CD8-positive, alpha-beta memory T cell (primary cell): ENCODE measurements at places on chromosomes 3 and 15. TPM values are rescaled to one million over a fixed set of nuclear protein-coding genes. Genes with fewer than 3 reads are reported as not detected.

LRRN1 gene
- 0.80 TPM for total RNA-seq

MYEF2 gene
- 9.8 TPM for total RNA-seq

SEMA3G gene
- total RNA-seq, result 0.13 TPM

TM6SF1 gene
- 0.78 TPM for total RNA-seq

CHSY1 gene
- total RNA-seq, result 49.7 TPM

CHRNB4 gene
- not detected for total RNA-seq

FBXL22 gene
- total RNA-seq, result 0.84 TPM

SGO1 gene
- 15.6 TPM for total RNA-seq

AP3B2 gene
- 0.61 TPM for total RNA-seq

RNF111 gene
- total RNA-seq, result 24.8 TPM

GRCh38 chr15:56869573-56869972 lies 48.9 kb upstream of the TCF12 start:
- H3K27ac ChIP-seq, result no peak overlapping the region
- no peaks in the 10 kb centered on the region for H3K4me1 ChIP-seq
- H3K4me3 ChIP-seq, result no peak overlapping the region
- no peaks in the 10 kb centered on the region for H3K27me3 ChIP-seq

DNA sequence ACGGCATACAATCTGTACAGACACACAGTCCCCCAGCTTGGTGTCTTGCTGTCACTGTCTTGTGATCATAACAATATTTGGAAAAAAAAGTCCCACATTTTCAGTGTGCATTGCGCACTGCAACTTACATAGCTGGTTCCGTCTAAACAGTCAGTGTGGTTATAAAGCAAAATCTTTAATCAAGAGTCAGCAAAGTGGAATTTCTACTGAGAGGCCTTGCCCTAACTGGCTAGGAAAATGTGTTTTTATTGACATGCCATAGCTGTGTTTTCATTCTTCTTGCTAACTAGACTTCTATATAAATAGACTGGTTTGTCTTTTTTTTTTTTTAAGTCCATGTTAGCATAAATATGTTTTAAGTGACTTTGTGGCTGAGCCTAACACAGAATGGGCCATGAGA lies 174.8 kb downstream of the POLR2M start:
- H3K4me3 ChIP-seq, result no peak overlapping the region
- H3K4me1 ChIP-seq, result no peaks in the 10 kb centered on the region
- no peak for DNase-seq
- no peak overlapping the region for H3K27ac ChIP-seq
- H3K27me3 ChIP-seq, result peaks cover 7% of the 10 kb centered on the region
- no peaks in the 10 kb centered on the region for H3K36me3 ChIP-seq

- no peaks in the 10 kb centered on the region for H3K27me3 ChIP-seq
- no peaks in the 10 kb centered on the region for H3K4me1 ChIP-seq
- no peak overlapping the region for H3K27ac ChIP-seq
- DNase-seq, result no peak
- peaks cover 51% of the 10 kb centered on the region for H3K36me3 ChIP-seq
These were observed 26.7 kb downstream of the NBEAL2 start for GRCh38 chr3:47006145-47006651.

GRCh38 chr3:18847583-18848197 lies 300.6 kb upstream of the KCNH8 start:
- no peaks in the 10 kb centered on the region for H3K36me3 ChIP-seq
- no peaks in the 10 kb centered on the region for H3K27me3 ChIP-seq
- no peaks in the 10 kb centered on the region for H3K4me1 ChIP-seq
- DNase-seq, result no peak

- H3K4me3 ChIP-seq, result no peak overlapping the region
- DNase-seq, result no peak
- no peaks in the 10 kb centered on the region for H3K27me3 ChIP-seq
- no peak overlapping the region for H3K27ac ChIP-seq
- H3K36me3 ChIP-seq, result no peaks in the 10 kb centered on the region
- no peaks in the 10 kb centered on the region for H3K4me1 ChIP-seq
These were observed 376.2 kb downstream of the ZBTB20 start for GRCh38 chr3:114770874-114771273.

- H3K27me3 ChIP-seq, result no peaks in the 10 kb centered on the region
- H3K27ac ChIP-seq, result no peak overlapping the region
- H3K36me3 ChIP-seq, result no peaks in the 10 kb centered on the region
- no peak for DNase-seq
- no peaks in the 10 kb centered on the region for H3K4me1 ChIP-seq
These were observed 147.8 kb upstream of the MCTP2 start for GRCh38 chr15:94083467-94084052.

- no peaks in the 10 kb centered on the region for H3K36me3 ChIP-seq
- peak overlapping the region; percentile 75 for H3K27ac ChIP-seq
- H3K27me3 ChIP-seq, result no peaks in the 10 kb centered on the region
- peaks cover 17% of the 10 kb centered on the region for H3K4me1 ChIP-seq
These were observed 762 bp upstream of the ARL6 start for GRCh38 chr3:97763586-97764406.

DNA sequence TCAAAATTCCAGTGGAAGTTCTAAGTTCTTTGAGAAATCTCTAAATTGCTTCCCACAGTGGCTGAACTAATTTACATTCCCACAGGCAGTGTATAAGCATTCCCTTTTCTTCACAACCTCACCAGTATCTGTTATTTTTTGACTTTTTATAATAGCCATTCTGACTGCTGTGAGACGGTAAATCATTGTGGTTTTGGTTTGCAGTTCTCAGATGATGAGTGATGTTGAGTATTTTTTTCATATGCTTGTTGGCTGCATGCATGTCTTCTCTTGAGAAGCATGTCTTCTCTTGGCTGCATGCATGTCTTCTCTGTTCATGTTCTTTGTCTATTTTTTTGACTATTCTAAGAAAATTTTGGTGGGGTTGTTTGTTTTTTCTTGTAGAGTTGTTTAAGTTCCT lies 499.6 kb upstream of the CCDC54 start:
- H3K27ac ChIP-seq, result no peak overlapping the region
- no peaks in the 10 kb centered on the region for H3K27me3 ChIP-seq
- H3K36me3 ChIP-seq, result no peaks in the 10 kb centered on the region
- DNase-seq, result no peak
- H3K4me3 ChIP-seq, result no peak overlapping the region

- H3K4me3 ChIP-seq, result no peak overlapping the region
- H3K36me3 ChIP-seq, result no peaks in the 10 kb centered on the region
- H3K27ac ChIP-seq, result no peak overlapping the region
- no peaks in the 10 kb centered on the region for H3K4me1 ChIP-seq
- H3K27me3 ChIP-seq, result no peaks in the 10 kb centered on the region
These were observed 12.3 kb upstream of the COL6A6 start for GRCh38 chr3:130504701-130505100.

- DNase-seq, result no peak
- peaks cover 36% of the 10 kb centered on the region for H3K36me3 ChIP-seq
- H3K4me3 ChIP-seq, result peak overlapping the region; percentile 69
- peaks cover 43% of the 10 kb centered on the region for H3K4me1 ChIP-seq
- H3K27ac ChIP-seq, result peak overlapping the region; percentile 99
These were observed 584 bp upstream of the RPL32 start for GRCh38 chr3:12841970-12842328.

GRCh38 chr3:100424261-100424660 lies 22.9 kb downstream of the LNP1 start:
- no peaks in the 10 kb centered on the region for H3K4me1 ChIP-seq
- DNase-seq, result no peak
- no peak overlapping the region for H3K4me3 ChIP-seq

DNA sequence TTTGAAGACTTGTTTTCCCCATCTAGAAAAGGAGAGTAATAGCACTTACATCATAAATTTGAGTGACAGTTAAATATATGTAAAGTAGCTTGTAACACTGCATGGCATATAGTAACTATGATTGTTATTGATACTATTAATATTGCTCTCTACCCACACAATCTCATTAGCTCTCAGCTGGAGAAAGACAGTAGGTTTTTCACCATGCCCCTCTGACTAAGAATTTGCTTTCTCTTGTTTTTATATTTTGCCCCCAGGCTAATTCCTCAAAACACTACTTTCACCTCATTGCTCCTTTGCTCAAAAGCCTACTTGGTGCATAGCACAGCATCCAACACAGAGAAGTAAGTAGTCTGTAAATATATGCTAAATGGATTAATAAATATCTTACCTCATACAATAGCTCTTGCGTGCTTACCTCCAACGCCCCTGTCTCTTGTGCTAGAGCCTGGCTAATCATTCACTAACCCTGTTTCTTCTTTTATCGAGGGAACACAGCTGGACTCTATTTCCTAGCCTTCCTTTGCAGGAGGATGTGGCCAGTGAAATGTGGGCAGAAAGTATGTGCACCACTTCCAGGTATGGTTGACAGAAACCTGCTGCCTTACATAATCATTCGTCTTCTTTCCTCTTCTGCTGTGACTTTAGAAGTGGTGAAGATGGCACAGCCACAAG lies 190.0 kb downstream of the PLCH1 start:
- no peak overlapping the region for H3K27ac ChIP-seq
- no peak overlapping the region for H3K4me3 ChIP-seq
- peaks cover 5% of the 10 kb centered on the region for H3K4me1 ChIP-seq
- H3K27me3 ChIP-seq, result no peaks in the 10 kb centered on the region
- no peaks in the 10 kb centered on the region for H3K36me3 ChIP-seq

GRCh38 chr15:70998319-70998718 lies 105.7 kb downstream of the LRRC49 start:
- no peak overlapping the region for H3K27ac ChIP-seq
- no peaks in the 10 kb centered on the region for H3K36me3 ChIP-seq
- H3K4me1 ChIP-seq, result no peaks in the 10 kb centered on the region

- peak overlapping the region; percentile 18 for H3K27ac ChIP-seq
- no peaks in the 10 kb centered on the region for H3K36me3 ChIP-seq
- no peaks in the 10 kb centered on the region for H3K27me3 ChIP-seq
- peaks cover 13% of the 10 kb centered on the region for H3K4me1 ChIP-seq
- no peak for DNase-seq
These were observed 1.5 kb downstream of the ABCC5 start for GRCh38 chr3:184016169-184016570.

DNA sequence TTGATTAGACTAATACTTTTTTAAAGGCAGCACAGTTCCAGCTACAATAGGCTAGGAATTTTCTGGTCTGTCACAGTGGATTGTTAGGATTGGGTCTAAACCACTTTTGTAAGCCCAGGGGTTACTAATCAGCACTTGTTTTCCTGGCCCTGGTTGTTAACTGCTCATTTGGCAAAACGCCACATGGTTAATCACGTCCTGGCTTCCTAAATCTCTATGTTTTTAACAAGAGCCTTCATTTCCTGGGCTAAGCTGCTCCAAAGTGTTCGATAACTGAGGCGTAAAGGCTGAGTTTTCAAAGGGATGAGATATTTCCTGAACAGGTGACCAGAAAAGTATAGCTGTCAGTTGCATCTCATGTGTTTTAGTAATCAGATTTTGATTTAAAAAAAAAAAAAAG lies 38.9 kb upstream of the CLRN1 start:
- H3K4me3 ChIP-seq, result no peak overlapping the region
- DNase-seq, result no peak
- H3K36me3 ChIP-seq, result no peaks in the 10 kb centered on the region
- H3K27ac ChIP-seq, result no peak overlapping the region

- H3K4me1 ChIP-seq, result no peaks in the 10 kb centered on the region
- H3K27ac ChIP-seq, result no peak overlapping the region
- H3K4me3 ChIP-seq, result no peak overlapping the region
- DNase-seq, result peak; percentile 30
- no peaks in the 10 kb centered on the region for H3K36me3 ChIP-seq
These were observed 111.2 kb upstream of the MCTP2 start for GRCh38 chr15:94119923-94120775.

DNA sequence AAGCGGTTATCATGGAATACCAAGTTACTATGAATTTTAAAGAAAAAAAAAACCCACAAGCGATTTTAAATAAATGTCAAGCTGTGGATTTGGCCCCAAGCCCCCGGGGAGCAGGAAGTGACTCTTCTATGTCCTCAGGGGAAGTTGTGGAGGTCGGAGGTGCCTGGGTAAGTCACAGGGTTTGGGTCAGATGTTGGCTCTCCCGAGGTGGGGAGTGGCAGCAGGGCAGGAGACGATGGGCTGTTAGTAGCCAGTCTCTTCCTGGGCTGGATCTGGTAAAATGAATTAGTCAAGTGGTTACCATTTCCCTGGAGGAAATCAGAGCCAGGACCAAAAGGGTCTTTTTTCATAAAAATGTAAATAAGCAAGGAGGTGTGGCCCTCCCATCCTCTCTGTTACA lies 316.7 kb downstream of the TLE3 start:
- H3K4me3 ChIP-seq, result no peak overlapping the region
- no peak for DNase-seq

DNA sequence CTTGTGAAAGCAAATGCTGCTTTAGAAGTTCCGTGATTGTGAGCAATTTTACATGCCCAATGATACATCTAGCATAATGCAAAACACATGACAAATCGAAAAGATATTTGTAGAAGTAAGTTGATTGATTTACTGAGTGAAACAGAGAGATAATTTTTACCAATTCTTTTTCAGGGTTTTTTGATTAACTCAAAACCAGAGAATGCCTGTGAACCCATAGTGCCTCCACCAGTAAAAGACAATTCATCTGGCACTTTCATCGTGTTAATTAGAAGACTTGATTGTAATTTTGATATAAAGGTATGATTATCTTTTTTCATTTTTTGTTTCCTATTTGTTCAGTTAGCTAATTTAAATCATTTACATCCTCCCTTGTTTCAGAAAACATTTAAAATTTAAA lies 58.8 kb downstream of the RNF13 start:
- H3K4me3 ChIP-seq, result no peak overlapping the region
- no peaks in the 10 kb centered on the region for H3K36me3 ChIP-seq
- H3K27me3 ChIP-seq, result no peaks in the 10 kb centered on the region

DNA sequence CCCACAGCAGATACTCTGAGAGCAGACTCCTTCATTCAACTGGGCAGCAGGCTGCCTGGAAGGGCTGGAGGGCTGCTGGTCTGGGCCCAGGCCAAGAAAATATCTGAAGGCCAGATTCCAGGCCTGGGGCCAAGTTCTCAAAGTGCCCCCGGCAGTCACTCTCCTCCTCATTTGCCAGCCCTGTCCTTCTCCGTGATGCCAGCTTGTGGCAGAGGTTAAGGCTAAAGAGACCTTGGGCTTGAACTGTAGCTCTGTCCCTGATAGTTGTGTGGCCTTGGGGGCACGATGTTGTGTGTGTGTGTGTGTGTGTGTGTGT lies 39.0 kb downstream of the FAM3D start:
- no peak overlapping the region for H3K4me3 ChIP-seq
- no peaks in the 10 kb centered on the region for H3K4me1 ChIP-seq
- no peak for DNase-seq
- no peak overlapping the region for H3K27ac ChIP-seq
- H3K36me3 ChIP-seq, result no peaks in the 10 kb centered on the region

DNA sequence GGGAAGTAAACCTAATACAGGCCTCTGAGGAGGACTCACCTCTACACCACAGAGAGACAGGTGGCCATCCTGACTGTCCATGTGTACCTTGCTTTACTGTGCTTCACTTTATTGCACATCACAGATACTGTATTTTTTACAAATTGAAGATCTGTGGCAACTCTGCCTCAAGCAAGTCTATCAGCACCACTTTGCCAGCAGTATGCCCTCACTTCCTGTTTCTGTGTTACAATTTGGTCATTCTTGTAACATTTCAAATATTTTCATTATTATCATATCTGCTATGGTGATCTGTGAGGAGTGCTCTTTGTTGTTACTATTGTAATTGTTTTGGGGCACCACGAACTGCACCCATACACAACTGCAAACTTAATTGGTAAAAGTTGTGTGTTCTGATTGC lies 78.0 kb downstream of the BBX start:
- no peak overlapping the region for H3K4me3 ChIP-seq
- no peak overlapping the region for H3K27ac ChIP-seq
- no peaks in the 10 kb centered on the region for H3K36me3 ChIP-seq
- DNase-seq, result no peak

- H3K36me3 ChIP-seq, result no peaks in the 10 kb centered on the region
- no peak overlapping the region for H3K4me3 ChIP-seq
- H3K27ac ChIP-seq, result no peak overlapping the region
- no peaks in the 10 kb centered on the region for H3K27me3 ChIP-seq
- no peak for DNase-seq
These were observed 3.7 kb downstream of the MDFIC2 start for GRCh38 chr3:70308760-70309159.
